DMS153 (cell line): ENCODE measurements at places on chromosomes 6 and 20.
A peak's percentile ranks its signal among the peaks of the same experiment; 100 is the strongest.

DNA sequence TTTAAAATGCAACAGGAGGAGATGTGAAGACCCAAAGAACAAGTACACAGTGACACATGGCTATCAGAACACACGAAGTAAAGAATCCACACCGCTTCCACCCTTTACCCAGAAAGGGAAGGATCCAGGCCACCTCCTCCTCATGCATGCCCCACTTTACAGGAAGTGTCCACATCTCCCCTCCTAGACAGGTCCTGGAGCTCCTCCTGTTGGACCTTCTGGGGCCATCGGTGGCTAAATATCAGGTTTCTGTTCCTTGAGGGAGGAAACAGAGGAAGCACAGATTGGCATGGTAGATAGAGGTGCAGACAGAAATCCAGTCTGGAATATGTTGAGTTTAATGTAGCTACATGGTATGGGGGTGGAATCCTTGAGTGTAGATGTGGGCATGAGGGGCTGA is 10.9 kb downstream of the NINL start:
- DNase-seq, result no peak

DNA sequence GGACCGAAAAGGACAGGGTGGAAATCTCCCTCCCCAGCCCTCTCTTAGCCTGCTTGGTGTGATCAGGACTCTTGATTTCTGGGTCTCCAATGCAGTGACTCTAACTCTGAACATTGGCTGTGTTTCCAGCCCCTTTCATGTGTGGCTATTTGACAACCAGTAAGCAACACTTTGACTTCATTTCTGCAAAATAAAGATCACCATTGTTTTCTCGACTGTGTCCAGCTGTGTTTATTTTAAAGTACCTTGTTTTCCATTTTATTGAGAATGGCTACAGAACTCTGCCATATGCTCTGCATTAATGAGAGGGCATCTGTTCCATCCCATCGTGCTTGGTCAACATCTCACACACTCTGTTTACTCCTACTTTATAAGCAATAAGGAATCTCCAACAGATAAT is 60.9 kb upstream of the TAGAP start:
- DNase-seq, result no peak

- no peak for DNase-seq
Measured at GRCh38 chr20:46004187-46004586, 4.5 kb upstream of the MMP9 start.

GRCh38 chr6:130697271-130697994 is 129.8 kb upstream of the SMLR1 start:
- no peak for DNase-seq

- DNase-seq, result peak; percentile 88
Measured at GRCh38 chr20:62908971-62909791, 17.1 kb downstream of the DIDO1 start.

- peak; percentile 96 for DNase-seq
Measured at GRCh38 chr6:107653183-107653580, 163.3 kb downstream of the SOBP start.

GRCh38 chr6:163904186-163904585 is 489.7 kb downstream of the QKI start:
- no peak for DNase-seq

- DNase-seq, result no peak
Measured at GRCh38 chr6:143529095-143529494, 17.6 kb upstream of the FUCA2 start.

DNA sequence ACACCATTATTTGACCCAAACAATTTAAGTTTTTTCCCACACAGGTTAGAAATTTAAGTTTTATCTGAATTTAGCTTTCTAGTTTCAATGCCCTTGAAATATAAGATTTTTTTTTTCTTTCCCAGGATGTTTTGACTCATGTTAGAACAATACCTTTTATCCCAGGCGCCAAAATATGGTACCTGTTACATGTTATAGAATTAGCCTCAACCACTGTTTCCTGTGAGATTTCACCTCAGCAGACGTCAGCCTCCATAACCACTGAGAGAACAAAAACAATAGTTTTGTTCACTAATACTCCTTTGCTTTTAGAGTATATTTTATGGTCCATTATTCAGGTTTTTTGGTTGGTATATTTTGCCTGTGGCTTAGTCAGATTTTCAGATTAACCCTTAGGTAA is 302.9 kb downstream of the CDKAL1 start:
- DNase-seq, result no peak

DNA sequence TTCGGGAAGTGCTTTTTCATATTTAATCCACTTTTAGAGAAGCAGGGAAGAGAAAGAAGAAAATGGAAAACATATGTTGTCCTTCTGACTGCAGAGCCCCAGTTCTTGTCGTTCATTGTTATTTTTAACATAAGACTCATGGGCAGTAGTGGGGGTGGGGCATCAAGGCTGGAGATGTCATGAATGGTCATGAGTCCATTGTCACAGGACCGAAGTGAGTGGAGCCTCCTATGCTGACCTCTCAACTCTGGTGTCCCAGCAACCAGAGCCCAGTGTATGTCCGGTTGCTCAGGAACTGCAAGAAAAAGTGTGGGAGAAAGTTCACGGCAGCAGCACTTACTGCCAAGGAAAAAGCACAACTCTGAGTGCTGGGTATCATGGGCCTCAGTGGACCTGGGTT is 108.6 kb downstream of the BANF2 start:
- no peak for DNase-seq

DNA sequence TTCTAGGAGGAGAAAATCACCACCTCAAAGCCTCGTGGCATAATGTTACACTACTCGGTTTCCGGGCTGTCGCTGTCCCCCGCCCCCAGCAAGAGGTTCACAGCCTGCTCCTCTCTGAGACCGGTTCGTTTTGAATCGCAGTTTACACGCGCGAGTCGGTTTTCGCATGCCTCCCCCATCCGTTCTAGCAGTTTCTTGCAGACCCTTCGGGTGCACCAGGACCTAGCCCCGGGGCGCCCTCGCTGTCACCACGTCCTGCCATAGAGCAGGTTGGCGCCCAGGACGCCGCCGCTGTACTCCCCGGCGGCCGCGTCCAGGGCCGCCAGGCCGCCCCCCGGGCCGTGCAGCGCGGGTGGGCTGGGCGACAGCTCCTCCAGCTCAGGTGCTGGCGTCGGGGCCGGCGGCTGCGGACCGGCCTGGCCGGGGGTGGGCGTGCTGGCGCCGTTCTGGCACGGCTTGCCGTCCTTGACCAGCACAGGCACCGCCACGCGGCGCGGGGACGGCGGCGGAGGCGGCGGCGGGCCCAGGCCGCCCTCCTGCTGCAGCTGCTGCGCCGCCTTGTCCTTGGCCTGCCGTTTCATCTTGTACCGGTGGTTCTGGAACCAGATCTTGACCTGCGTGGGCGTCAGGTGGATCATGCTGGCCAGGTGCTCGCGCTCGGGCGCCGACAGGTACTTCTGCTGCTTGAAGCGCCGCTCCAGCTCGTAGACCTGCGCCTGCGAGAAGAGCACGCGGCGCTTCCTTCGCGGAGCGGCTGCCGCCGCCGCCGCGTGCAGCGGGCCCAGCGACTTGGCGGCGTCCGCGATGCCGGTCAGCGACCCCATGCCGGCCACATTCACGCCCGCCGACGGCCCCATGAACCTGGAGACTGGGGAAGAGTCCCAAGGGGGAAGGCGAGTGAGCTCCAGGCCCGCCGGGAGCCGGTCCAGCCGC is 1.4 kb downstream of the NKX2-4 start:
- no peak for DNase-seq

DNA sequence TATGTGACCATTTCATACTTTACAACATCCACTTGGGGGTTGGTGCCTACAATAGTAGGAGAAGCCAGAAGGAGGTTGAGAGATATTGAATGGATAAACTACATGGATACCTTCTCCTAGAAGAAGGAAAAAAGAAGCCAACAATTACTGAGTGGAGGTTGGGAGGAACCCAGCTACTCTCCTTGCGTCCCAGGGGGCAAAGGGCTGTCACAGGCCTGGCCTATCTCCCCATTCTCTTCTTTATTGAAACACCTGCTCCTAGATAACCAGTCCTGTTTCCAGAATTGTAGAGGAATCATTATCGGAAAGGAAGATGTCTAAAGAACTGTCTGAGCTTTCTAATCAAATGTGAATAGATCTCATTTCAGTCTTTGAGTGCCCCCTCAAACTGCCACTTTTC is 115.1 kb downstream of the MAP7 start:
- DNase-seq, result no peak

DNA sequence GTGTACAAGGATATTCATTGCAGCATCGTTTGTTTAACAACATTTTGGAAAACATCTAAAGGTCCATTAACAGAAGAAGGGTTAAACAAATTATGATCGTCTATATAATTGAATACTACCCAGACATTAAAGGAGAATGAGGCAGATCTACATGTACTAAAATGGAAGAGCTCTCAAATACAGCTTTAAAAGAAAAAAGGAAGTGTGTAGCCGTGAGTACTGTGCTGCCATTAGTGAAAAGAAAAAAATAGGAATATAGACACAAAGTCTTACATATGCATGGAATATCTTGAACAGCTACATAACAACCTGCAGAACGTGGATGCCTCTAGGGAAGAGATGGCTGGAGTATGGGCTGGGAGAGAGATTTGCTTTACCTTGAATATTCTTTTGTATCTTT is 37.9 kb downstream of the PRDM1 start:
- no peak for DNase-seq

DNA sequence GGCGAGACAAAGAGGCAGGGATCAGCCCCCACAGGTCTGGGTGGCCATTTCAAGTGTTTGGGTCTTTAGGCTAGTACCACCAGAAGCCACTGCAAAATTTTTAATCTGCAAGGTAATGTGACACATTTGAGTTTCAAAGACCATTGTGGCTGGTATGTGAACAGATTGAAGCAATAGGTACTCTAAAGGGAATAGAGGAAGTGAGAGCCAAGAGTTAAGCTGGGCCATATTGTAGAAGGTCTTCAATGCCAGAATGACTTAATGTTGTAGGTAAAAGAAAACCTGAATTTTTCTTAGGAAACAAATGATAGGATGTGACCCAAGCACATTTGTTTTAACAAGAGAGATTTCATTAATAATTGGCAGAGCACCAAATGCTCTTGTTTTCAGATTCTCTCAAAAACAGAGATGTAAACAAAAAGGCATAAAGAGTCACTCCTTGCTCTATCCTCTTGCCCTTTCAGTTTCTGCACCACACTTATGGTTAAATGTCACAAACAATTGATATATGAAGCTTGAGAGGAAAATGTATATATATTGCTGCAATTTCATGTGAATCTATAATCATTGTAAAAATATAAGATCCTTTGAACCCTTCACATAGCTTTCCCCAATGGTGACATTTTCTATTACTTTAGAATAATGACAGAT is 307.1 kb upstream of the PLN start:
- no peak for DNase-seq

- DNase-seq, result no peak
Measured at GRCh38 chr20:60035486-60035885, 77.3 kb downstream of the CDH26 start.

GRCh38 chr6:15431762-15432483 is 186.1 kb downstream of the JARID2 start:
- DNase-seq, result no peak

- no peak for DNase-seq
Measured at GRCh38 chr6:22749696-22750095, 180.3 kb downstream of the HDGFL1 start.

GRCh38 chr20:18430172-18430826 is 36.5 kb downstream of the DZANK1 start:
- no peak for DNase-seq

GRCh38 chr6:39801456-39802251 is 9.5 kb downstream of the DAAM2 start:
- peak; percentile 84 for DNase-seq

DNA sequence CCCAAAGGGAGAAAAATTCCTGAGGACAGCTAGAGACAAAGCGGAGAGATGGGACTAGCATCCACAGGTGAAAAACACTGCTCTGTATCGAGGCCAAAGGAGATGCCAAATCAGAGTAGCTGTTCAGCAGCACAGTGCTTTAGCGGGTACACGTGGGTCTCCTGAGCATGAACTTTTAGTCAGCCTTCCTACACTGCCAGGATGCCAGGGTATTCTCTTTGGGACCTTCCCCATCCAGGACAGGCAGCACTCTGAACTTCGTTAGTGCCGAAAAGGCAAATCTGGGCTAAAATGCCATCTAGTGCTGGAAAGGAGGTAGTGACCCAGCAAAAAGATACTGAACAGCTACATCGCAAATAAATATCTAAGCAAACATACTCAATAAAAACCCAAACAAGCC is 64.9 kb downstream of the C6orf58 start:
- peak; percentile 6 for DNase-seq

DNA sequence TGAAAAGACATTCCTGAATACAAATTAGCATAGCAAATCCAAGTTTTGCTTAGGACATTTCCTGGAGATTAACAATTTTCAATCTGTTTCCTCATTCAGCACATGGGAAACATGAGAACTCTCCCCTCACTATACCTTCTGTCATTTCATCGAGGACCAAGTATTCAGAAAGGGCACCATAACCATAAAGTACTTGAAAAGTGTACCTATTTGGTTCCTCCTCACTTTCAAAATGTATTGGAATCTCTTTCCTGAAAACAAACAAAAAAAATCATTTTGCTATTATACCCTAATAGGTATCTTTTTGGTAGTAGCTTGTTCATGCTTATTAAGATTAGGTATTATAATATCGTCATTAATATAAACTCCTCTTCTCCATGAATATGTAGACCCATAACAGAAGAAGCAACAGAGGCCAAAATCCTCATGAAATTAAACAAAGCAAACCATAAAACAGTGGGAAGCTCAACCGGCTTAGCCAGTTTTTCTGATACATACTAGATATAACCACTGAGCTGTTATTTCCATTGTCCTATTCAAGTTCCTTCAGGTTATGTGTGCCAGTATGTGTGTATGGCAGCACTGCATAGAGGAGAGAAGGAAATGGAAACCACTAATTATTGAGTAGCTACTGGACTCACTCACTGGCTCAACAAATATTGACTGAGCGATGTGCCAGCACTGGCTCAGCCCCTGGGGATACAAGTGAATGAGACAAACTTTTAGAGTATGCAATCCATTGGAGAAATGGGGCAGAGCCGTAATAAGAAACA is 274.0 kb downstream of the MAFB start:
- DNase-seq, result peak; percentile 93

- DNase-seq, result no peak
Measured at GRCh38 chr6:103617642-103618041, 1242.1 kb downstream of the HACE1 start.

- DNase-seq, result no peak
Measured at GRCh38 chr20:46875059-46875458, 19.6 kb upstream of the EYA2 start.

DNA sequence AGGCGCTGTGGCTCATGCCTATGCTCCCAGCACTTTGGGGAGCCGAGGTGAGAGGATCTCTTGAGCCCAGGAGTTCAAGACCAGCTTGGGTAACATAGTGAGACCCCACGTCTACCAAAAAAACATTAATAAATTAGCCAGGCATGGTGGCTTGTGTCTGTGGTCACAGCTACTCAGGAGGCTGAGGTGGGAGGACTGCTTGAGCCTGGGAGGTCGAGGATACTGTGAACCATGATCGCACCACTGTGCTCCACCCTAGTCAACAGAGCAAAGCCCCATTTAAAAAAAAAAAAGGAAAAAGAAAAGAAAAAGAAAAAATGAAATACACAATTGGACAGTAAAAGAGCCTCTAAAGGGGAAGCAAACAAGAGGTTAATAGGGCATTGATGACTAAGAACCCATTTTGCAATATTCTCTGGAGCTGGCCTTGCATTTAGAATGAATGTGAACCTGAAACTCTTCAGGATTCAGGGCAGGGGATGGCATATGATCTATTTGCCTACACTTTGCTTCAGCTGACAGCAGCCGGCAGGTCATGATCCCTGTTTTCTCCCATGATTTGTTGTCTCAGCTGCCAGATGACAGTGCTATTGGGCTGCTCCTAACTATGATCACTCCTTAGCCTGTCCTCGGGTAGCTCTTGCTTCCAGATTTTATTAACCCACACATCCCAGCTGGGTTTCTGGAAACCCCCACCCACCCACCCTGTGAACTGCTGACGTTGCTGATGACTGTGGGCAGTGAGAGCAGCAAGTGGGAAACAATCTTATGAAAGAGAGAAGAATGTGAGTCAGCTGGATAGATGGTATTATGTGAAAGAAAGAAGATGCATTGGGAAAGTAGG is 83.8 kb upstream of the ELOVL5 start:
- DNase-seq, result peak; percentile 33
